ENCODE measurements at places on chromosomes 1 and 21.

- DNase-seq, result no peak
Measured at GRCh38 chr1:107950464-107950863, 14.5 kb downstream of the VAV3 start.

DNA sequence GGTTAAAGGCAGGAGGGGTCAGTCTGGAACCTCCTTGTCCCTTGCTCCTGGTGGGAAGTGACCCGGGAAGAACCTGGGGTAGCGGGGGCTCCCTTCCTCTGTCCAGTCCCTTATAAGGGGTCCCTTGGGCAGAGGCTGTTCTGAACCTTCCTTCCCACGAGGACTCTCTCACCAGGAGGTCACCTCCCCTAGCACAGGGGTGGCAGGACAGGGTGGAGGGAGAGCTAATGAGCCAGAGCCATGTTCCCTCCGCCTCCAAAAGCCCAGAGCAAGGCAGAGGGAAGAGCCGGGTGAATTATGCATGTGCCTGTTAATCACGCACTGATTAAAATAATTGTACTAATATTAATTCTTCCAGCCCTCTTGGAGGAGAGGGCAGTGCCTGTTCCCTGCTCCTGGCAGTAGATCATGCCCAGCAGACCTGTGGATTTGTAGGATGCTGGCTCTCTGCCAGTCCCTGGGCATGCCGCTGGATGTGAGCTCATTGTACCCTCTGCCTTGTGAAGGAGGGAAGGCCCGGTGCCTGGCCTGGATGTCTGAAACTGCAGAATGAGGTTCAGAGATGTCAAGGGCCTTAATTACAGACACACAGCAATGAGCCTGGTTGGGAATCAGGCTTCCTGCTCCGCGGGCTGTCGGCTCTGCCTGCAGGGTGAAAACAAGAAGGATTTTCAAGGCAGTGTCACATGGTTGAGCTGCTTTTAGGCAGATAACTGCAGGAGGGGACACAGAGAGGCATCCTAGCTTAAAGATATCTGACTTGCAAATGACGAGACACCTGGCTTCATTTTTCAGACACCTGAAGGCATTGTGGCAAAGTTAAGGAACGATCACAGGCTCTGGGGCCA is 68.2 kb downstream of the IGSF21 start:
- no peak for DNase-seq

DNA sequence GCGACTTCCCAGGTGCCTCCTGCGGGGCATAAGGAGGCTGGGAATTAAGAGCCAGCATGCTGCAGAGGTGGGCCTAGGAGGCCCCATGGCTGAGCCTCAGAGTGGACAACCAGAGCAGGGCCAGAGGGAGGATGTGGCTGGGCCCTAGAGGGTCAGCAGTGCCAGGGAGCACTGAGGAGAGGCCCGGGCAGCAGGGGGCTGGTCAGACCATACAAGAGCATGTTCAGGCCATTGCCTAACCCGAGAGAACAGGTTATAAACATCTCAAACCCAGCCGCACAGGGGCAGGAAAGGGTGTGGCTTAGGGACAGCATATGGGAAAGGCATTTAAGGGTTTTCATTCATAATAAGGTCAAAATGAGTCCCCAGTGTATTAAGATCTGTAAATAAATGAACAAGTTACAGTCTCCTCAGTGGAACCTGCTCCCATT is 51.1 kb downstream of the IER5 start:
- no peak for DNase-seq

GRCh38 chr1:16117369-16117768 is 38.5 kb downstream of the EPHA2 start:
- DNase-seq, result no peak

GRCh38 chr1:9315411-9316079 is 22.9 kb downstream of the SPSB1 start:
- DNase-seq, result peak; percentile 91

GRCh38 chr1:228242409-228242808 is 34.6 kb downstream of the OBSCN start:
- DNase-seq, result no peak

DNA sequence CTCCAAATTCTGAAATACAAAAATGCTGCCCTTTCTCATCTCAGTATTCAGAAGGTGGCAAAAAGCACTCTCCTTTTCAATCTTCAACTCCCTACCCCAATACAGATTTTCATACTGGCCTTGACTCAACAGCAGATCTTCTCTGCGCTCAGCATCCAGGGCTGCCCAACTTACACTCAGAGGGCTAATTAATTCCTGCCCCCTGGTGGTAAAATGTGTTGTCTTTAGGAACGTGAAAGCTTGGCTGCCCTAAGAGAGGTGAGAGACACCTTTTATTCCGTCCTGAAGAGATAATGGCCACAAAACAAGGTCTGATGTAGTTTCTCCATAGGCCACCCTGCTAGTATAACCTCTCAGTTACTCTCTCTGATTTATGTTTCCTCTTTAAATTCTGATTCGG is 25.0 kb downstream of the KRTAP24-1 start:
- DNase-seq, result no peak

- peak; percentile 87 for DNase-seq
Measured at GRCh38 chr1:6601049-6601922, 1.4 kb downstream of the KLHL21 start.

DNA sequence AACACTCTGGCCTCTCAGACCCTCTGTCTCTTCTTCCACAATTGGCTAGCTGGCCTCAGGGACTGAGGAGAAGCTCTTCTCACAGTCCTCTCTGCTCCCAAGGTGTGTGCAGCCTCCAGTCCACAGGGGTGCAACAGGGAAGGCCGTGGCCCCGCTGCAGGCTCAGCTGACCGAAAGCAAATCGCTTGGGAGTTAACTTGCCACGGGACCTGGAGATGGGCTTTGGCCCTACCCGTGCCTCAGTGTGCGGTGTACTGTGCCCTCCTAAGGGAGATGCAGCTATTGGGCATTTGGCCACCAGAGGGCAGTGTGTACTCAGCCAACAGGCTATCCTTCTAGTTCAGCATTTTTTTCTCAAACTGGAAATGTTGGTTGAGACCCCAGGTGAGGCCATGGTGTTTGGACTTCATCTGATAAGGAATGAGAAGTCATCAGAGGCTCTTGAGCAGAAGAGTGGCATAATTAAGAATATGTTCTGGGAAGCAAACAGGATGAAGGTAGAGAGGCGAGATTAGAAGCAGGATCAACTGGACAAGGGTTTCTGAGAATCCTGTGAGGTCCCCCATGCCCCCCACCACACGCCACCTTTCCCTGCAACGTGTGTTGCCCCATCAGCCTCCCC is 42.5 kb upstream of the TMEM125 start:
- peak; percentile 81 for DNase-seq

DNA sequence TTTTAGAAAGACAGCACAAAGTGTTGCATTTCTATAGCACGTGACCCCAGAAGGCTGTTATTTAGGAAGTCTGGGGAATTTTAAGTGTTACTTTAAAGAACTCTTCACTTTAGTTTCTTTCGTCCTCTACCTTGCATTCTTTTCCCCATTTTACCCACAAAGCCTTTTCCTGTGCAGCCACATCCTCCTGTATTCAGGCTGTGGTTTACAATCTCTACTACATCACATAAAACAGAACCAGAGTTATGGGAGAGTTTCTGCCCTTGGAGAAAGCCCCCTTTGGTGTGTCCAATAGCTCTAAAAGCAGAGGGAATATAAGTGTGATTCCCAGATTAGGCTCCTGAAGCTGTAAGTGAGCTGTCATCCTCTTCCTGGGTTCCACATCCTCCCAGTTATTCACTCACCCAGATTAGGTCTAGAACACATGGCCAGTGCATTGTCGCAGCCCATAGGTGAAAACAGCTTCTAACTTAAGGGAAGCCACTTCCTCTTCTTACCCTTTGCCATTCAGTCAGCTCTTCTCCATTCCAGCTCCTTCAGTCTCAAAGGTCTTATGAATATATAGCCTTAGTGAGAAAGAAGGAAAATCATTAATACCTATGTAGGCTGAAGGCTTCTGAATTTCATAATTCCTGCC is 171.1 kb downstream of the PIGK start:
- DNase-seq, result no peak

GRCh38 chr1:17351598-17352324 is 20.2 kb upstream of the PADI6 start:
- DNase-seq, result no peak

DNA sequence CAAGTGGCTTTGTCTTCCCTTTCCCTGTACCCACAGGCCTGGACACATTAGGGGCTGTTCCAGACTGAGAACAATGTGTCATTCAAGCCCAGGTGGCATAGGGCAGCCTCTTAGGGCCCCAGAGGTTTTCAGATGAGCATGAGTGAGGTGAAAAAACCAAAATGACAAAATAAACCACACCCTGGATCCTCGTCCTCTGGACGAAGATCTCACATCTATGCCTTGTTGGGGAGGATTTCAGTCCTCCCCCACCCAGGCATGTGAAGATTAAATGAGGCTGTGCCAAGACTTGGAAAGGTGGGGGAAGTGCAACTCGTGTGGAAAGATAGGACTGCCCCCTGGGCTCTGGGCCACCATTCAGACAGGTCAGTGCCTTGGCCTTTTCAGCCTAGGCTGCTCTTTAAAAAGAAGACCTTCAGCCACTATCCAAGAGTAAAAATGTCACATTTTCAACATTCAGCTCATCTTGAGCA is 32.8 kb upstream of the IL19 start:
- peak; percentile 70 for DNase-seq

GRCh38 chr1:62337706-62338631 is 18.7 kb upstream of the KANK4 start:
- DNase-seq, result no peak

DNA sequence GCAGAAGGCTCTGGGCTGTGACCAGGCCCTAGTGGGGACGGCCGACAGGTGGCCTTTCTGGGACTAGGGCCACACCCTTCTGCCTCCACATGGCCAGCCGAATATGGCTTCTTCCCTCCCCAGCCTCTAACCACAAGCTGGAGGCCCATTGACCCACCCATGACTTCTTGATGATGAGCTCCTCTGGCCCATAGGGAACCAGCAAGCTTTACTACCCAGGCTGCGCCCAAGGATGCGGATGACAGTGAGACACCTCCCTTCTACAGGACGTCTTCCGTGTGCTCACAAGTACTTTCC is 41.0 kb downstream of the LDLRAD2 start:
- no peak for DNase-seq

- DNase-seq, result no peak
Measured at GRCh38 chr1:24545662-24546061, 10.2 kb upstream of the NCMAP start.
